Keratinocyte (primary cell): ENCODE measurements at places on chromosomes 11 and 22. TPM values are rescaled to one million over a fixed set of nuclear protein-coding genes. Genes with fewer than 3 reads are reported as not detected.
A peak's percentile ranks its signal among the peaks of the same experiment; 100 is the strongest.

- DNase-seq: no peak
- H3K27ac ChIP-seq: no peak overlapping the region
- H3K4me3 ChIP-seq: no peak overlapping the region
Observed at GRCh38 chr11:1694064-1694845, 2.7 kb upstream of the KRTAP5-6 start.

GRCh38 chr11:74953451-74953850, 4.4 kb downstream of the SPCS2 start:
- DNase-seq: no peak
- H3K4me1 ChIP-seq: peaks cover 11% of the 10 kb centered on the region
- no peak overlapping the region for H3K4me3 ChIP-seq
- peaks cover 28% of the 10 kb centered on the region for H3K36me3 ChIP-seq
- no peak overlapping the region for H3K27ac ChIP-seq

Gene AASDHPPT
- 30.2 to 53.0 TPM (median 30.4 TPM) in 3 replicates for polyA plus RNA-seq

Gene CRYBA4
- not detected in 3 replicates for polyA plus RNA-seq

- DNase-seq: no peak
- no peak overlapping the region for H3K4me3 ChIP-seq
- H3K27me3 ChIP-seq: peaks cover 11% of the 10 kb centered on the region
- no peak overlapping the region for H3K27ac ChIP-seq
- H3K36me3 ChIP-seq: no peaks in the 10 kb centered on the region
- no peaks in the 10 kb centered on the region for H3K4me1 ChIP-seq
Observed at GRCh38 chr22:38435010-38435409, 20.0 kb downstream of the KCNJ4 start.

DNA sequence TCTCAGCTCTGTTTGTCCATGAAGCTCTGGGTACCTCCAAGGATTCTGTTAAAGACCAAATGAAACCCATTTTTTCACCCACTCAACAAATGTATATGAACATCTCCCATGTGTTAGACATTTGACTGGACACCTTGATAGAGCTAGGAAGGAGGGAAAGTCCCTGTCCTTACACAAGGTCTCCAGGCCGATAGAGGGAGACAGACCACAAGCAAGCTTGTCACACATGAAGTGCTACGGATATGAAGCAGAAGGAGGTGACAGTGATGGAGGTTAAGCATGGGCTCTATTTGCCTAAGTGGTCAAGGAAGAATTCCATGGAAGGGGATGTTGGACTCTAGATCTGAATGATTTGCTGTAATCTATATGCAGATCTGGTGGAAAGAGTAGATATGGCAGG, 138.5 kb downstream of the MYO18B start:
- H3K4me1 ChIP-seq: no peaks in the 10 kb centered on the region
- H3K4me3 ChIP-seq: no peak overlapping the region
- H3K27me3 ChIP-seq: no peaks in the 10 kb centered on the region
- H3K27ac ChIP-seq: no peak overlapping the region

Gene ZP1
- not detected in 3 replicates for polyA plus RNA-seq

DNA sequence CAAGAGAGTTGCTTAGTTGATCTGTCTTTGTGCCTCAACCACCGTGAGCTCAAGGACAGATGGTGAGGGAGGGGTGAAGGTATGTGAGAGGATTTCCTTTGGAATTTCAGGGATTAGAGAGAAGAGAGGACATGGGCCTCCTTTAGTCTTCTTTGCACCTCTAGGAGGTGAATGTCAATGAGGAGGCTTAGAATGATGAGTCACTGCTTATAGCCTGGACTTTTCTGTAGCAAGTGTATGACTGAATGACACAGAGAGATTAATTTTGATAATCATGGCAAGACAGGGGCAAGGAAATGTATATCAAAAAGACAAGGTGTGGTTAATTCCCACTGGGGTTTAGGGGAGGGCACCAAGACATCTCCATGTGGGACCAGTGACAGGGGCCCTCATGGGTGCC, 947.3 kb upstream of the TENM4 start:
- no peak for DNase-seq
- H3K4me3 ChIP-seq: no peak overlapping the region
- H3K27ac ChIP-seq: no peak overlapping the region
- no peaks in the 10 kb centered on the region for H3K4me1 ChIP-seq

DNA sequence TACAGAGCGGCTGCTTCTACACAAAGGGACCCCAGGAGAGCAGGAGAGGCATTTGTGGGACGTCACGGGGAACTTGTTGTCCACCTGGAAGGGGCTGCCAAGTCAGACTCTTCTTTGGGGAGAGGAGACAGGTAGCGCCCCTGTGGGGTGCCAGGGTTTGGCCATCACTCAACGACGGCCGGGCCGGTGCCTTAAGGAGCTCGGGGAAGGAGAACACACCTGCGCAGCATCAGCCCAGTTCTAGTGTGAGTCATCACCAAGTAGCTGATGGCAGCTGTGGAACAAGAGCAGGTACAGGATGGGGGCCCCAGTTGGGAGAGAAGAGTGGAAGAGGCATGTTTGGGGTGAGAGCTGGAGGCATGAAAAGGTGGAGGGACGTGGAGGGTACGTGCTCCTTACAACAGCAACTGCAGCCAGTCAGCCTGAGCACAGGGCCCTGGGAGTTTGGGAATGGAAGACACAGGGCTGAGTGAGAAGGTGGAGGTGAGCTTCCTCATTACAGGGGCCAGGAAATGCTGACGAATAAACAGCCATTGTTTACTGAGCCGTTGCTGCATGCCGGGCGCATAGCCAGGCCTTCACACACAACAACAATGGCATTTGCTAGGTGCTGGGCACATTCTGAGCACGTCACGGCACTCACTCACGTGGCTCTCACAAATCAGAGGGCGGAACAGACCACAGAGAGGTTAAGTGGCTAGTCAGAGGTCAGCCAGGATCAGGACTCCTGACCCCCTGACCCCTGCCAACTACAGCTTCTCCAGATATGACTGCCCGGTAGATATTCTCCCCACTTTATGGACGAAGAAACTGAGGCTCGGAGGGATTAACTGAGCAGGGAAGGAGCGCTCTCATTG, 29.1 kb upstream of the TP53I11 start:
- peak overlapping the region; percentile 80 for H3K27ac ChIP-seq
- peak; percentile 48 for DNase-seq
- no peaks in the 10 kb centered on the region for H3K27me3 ChIP-seq
- peaks cover 38% of the 10 kb centered on the region for H3K4me1 ChIP-seq

Gene ART1
- not detected in 3 replicates for polyA plus RNA-seq

Gene DRD2
- polyA plus RNA-seq: 0.26 to 0.35 TPM (median 0.31 TPM) in 3 replicates

Gene CBY1
- 39.5 to 45.0 TPM (median 40.3 TPM) in 3 replicates for polyA plus RNA-seq

GRCh38 chr11:34053161-34053686, 1.7 kb downstream of the CAPRIN1 start:
- peak overlapping the region; percentile 97 for H3K4me3 ChIP-seq
- DNase-seq: no peak
- no peaks in the 10 kb centered on the region for H3K27me3 ChIP-seq
- peak overlapping the region; percentile 97 for H3K27ac ChIP-seq
- peaks cover 2% of the 10 kb centered on the region for H3K36me3 ChIP-seq

DNA sequence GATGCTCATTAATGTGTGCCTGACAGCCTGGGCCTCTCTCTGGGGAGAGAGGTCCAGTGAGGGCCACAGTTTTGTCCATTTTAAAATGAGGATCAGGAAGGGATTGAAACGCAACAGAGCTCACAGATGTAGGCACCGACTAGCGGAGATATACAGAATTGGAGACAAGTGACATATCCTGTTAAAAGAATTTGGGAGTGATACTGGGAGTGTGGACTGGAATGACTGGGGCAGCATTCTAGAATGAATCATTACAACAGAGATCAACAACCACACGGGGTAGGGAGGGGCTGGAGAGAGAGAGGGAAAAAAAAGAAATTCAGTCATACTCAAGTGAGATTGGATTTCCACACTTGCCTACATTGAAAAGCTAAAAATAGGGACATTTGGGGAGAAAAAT, 2.5 kb upstream of the NCAM1 start:
- peaks cover 4% of the 10 kb centered on the region for H3K4me1 ChIP-seq
- no peak overlapping the region for H3K27ac ChIP-seq
- H3K4me3 ChIP-seq: no peak overlapping the region
- H3K27me3 ChIP-seq: peaks cover 50% of the 10 kb centered on the region
- H3K36me3 ChIP-seq: no peaks in the 10 kb centered on the region

Gene LMNTD2
- 0.94 to 1.5 TPM (median 1.2 TPM) in 3 replicates for polyA plus RNA-seq

DNA sequence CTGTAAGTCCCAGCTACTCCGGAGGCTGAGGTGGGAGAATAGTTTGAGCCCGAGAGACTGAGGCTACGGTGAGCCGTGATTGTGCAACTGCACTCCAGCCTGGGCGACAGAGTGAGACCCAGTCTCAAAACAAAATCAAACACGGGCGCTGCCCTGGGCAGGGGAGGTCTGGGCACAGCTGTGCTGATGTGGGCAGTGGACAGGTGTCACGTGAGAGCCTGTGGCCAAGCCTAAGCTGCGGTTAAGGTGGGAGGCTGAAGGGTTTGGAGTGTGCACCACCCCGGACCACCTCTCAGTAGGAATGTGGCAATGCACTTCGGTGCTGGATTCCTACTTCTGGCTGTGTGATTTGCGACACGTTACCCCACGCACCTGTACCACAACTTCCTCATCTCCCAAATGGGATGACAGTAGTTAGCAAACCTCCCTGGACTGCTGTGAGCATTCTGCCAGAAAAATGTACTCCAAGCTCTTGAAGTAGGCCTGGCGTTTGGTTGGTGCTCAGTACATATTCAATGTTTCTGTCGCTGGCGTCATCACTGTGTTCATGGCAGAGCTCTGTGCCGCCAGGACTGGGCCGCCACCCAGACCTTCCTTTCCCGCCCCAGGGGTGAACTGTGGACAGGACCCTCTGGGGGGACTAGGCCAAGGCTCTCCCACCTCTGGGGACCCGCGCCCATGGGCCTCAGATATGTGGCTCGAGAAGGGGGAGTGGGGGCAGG, 807 bp upstream of the ZNF74 start:
- no peak for DNase-seq
- H3K27ac ChIP-seq: peak overlapping the region; percentile 29
- no peaks in the 10 kb centered on the region for H3K27me3 ChIP-seq
- peaks cover 6% of the 10 kb centered on the region for H3K4me1 ChIP-seq
- H3K36me3 ChIP-seq: peaks cover 7% of the 10 kb centered on the region
